ENCODE measurements at places on chromosomes 12 and 14.

DNA sequence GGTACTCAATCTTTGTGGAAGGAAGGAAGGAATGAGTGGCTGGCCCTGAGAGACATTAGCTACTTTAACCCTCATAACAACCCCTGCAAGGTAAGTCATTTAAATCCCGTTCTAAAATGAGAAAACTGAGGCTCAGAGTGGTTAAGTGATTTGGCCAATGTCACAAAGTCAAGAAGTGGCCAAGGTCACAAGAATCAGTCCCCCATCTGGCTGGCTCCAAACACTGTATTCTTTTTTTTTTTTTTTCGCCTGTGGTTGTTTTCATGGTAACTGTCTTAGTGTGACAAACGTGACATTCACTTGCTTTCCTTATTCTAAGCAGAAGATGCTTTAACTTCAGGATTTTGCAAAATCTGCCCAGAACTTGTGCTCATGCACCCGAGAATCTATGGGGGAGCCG, 2.8 kb downstream of the TTC7B start:
- no peak for DNase-seq

- peak; percentile 43 for DNase-seq
Measured at GRCh38 chr14:71267007-71267513, 359.8 kb downstream of the PCNX1 start.

DNA sequence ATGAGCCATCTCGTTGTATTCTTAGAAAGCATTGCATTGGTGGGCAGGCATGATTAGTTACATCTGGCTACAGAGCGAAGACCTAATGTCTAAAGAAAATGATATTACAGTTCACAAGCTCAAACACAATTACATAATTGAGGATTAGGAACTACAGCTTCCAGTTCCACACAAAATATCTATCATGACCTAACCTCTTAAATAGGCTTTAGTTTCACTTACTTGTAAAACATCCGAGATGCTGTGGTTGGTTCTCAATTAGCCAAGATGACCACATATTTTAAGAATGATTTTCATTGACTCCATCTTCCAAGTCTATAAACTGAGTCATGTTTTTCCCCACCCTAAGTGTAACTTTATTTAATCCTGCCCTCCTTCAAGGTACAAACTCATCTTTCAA, 69.5 kb downstream of the LRIG3 start:
- DNase-seq, result peak; percentile 58

DNA sequence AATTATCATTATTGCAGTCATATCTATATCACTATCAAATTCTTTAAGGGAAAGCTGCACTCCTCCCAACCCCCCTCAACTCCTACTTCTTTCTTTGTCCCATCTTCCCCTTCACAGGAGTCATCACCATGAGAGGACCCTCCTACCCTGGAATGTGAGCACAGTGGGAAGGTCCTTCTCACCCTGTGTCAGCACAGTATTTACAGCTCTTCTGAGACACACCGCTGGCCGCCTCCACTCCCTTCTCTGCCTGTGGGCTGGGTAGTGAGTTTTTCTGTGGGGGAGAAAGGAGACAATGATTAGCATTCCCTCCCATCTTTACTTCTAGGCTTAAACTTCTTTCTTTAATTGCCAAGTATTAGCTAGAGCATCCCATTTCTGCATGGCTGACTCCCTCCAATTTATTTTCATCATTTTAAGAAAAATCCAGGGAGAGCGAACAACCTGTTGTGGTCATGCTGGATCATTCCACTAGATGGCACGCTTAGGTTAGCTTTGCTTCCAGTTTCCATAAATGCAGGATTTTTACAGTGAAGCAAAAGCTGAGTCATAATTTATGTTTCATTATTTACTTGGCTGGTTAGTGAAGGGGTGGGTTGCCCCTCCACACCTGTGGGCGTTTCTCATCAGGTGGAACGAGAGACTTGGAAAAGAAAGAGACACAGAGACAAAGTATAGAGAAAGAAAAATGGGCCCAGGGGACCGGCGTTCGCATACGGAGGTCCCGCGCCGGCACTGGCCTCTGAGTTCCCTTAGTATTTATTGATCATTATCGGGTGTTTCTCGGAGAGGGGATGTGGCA, 188.5 kb downstream of the ALX1 start:
- DNase-seq, result peak; percentile 56

DNA sequence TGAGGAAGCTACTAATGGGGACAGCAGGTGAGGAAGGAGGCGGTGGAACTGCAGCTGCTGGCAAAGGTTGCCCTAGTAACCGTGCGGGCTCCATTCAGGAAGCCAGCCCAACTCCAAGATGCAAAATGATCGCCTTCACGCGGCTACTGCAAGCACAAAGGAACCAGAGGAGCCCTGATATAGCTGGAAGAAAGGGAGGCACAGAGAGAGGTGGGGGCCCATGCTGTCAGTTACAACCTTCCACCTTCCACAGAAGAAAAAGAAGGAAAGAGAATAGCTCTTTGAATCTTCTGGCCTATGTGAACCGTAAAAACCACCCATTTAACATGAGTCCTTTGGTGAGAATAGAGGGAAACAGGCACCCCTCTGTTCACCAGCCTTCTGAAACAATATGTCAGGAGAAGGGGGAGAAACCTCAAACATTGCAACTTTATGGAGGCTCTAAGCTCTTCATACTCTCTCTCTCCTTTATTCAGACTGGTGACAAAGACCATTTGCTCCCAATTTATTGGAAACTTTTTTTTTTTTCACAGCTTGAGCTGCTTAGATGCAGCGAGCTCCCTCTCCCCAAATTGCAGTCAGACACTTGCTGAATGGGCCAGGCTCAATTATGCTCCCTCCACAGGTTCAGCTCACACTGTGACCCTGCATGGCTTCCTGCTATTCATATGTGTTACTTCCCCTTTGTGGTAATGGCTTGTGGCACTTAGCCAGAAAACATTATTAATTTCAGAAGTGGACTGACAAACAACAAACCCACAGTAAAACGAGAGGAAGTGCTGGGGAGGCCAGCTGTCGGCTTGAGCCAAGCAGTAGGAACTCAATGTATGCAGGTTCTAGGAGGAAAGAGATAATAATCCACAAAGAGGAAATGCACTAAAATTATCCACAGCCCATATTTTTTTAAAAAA, 6.2 kb downstream of the DUSP6 start:
- peak; percentile 59 for DNase-seq

- peak; percentile 27 for DNase-seq
Measured at GRCh38 chr12:25744313-25744712, 191.2 kb upstream of the LMNTD1 start.

DNA sequence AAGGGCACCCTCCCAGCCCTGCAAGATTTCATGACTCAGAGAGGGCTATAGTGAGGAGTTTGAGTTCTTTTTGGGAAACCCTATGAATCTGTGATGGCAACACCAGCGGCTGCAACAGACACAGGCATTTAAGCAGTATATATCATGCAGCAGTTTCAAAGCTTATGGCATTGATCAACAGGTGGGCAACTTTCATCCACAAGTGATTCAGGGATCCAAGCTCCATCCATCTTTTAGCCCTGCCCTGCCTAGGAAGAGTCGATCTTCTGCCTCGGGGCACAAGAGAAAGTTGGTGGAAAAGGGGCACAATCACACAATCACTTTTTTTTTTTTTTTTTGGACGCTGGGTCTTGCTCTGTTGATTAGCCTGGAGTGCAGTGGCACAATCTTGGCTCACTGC, 8.3 kb upstream of the FAM222A start:
- no peak for DNase-seq

GRCh38 chr12:124404162-124404784, 109.4 kb downstream of the RFLNA start:
- no peak for DNase-seq

DNA sequence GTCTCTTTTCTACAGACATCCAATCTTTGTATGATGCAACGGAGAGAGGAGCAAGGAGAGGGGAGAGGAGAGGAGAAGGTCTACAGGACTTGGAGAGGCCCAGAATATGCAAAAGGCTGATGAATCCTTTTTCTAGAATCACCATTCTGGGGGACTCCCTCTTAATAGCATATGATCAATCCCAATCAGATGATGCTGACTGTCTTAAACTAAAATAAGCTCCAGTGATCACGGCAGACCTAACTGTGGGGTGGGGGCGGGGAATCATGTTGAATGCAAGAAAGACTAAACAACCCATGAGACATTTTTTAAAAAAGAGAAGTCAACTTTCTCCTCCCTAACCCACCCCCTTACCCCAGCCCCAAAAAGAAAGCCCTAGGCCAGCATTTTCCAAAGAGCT, 33.4 kb downstream of the BTBD7 start:
- no peak for DNase-seq

DNA sequence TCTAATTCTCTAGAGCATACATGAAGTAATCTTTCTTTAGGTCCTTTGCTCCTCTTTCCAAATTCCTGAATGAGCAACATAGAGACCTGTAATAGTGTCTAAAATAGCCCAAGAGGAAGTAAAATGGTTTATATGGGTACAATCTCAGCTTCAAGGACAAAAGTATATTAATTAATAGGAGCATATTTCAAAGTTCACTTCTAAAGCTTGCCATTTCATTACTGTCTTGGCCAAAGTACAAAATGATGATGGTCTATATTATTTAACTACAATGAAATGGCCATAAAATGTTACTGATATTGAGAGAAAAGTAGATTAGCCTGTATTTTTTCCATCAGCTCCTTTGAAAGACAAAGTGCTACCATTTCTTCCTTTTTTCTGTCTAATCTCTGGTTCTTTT, 410.4 kb upstream of the NOVA1 start:
- DNase-seq, result no peak

GRCh38 chr14:22311636-22312035, 277.4 kb downstream of the DAD1 start:
- DNase-seq, result no peak

Data from AG10803 (cell line).